ENCODE measurements at places on chromosomes 7 and 10. TPM values are rescaled to one million over a fixed set of nuclear protein-coding genes. Genes with fewer than 3 reads are reported as not detected.

SEM1 gene
- total RNA-seq, result 23.1 TPM

RNF133 gene
- total RNA-seq, result 2.6 TPM

SPDYE8 gene
- not detected for total RNA-seq

MYL10 gene
- 3.8 TPM for total RNA-seq

C10orf53 gene
- not detected for total RNA-seq

CCL26 gene
- 2.6 TPM for total RNA-seq

SLC13A1 gene
- total RNA-seq, result not detected

OR2A7 gene
- total RNA-seq, result 5.7 TPM

BZW2 gene
- 77.7 TPM for total RNA-seq

MSS51 gene
- total RNA-seq, result 3.6 TPM

ASZ1 gene
- not detected for total RNA-seq

PRPS1L1 gene
- total RNA-seq, result not detected

ST8SIA6 gene
- total RNA-seq, result 4.4 TPM

RAMP3 gene
- 18.1 TPM for total RNA-seq

INA gene
- 102 TPM for total RNA-seq

RAB11FIP2 gene
- 59.7 TPM for total RNA-seq

ZNF425 gene
- total RNA-seq, result 6.7 TPM

FGL2 gene
- 34.0 TPM for total RNA-seq

LRMDA gene
- total RNA-seq, result 14.8 TPM

GPRIN2 gene
- 9.0 TPM for total RNA-seq

ERVW-1 gene
- not detected for total RNA-seq

PON1 gene
- total RNA-seq, result not detected

SMO gene
- 53.9 TPM for total RNA-seq

KLF14 gene
- total RNA-seq, result 0.16 TPM

XRCC2 gene
- 5.3 TPM for total RNA-seq

PKD1L1 gene
- total RNA-seq, result 2.1 TPM

OR13A1 gene
- total RNA-seq, result not detected

CD36 gene
- 89.8 TPM for total RNA-seq

UBE3C gene
- total RNA-seq, result 100 TPM

SLC18A3 gene
- total RNA-seq, result 1.3 TPM

CARD11 gene
- 1.6 TPM for total RNA-seq

TRRAP gene
- 70.5 TPM for total RNA-seq

GFRA1 gene
- 62.2 TPM for total RNA-seq

TBC1D12 gene
- 45.0 TPM for total RNA-seq

GTF2IRD1 gene
- total RNA-seq, result 42.5 TPM

CALHM1 gene
- not detected for total RNA-seq

STAG3 gene
- 0.55 TPM for total RNA-seq

METTL27 gene
- 5.9 TPM for total RNA-seq

TMEM225B gene
- not detected for total RNA-seq

SLC16A12 gene
- 4.4 TPM for total RNA-seq

CCDC136 gene
- total RNA-seq, result 60.3 TPM

LDB3 gene
- total RNA-seq, result 24.9 TPM

LRRN3 gene
- 41.4 TPM for total RNA-seq

MCU gene
- 36.2 TPM for total RNA-seq

OR2A5 gene
- total RNA-seq, result not detected

NEURL1 gene
- 16.8 TPM for total RNA-seq

RBP3 gene
- total RNA-seq, result 348 TPM
